ENCODE measurements at places on chromosomes 6 and 20.
A peak's percentile ranks its signal among the peaks of the same experiment; 100 is the strongest.

DNA sequence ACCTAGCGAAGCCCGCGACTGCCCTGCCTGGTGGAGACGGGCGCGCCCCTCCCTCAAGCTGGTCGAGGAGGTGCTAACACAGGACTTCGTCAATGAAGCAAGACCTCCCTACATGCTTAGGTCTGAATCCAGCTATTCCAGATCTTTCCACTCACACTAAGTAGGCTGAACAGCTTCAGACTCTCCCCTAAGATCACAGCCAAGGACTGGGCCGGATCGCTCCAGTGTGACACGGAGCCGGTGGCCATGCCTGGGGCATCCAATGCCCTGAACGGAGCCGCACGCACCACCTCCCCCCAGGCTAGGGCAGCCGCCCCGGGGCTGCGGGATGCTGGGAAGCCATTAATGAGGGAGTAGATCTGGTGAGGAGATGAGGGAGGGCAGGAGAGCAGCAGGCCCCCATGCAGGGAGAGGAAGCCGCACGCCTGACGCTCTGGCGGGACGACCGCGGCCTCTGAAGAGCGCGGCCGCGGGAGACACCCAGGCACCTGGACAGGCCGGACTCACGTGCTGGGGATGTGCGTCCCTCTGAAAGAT lies 200.0 kb downstream of the WDR27 start:
- no peak for DNase-seq

DNA sequence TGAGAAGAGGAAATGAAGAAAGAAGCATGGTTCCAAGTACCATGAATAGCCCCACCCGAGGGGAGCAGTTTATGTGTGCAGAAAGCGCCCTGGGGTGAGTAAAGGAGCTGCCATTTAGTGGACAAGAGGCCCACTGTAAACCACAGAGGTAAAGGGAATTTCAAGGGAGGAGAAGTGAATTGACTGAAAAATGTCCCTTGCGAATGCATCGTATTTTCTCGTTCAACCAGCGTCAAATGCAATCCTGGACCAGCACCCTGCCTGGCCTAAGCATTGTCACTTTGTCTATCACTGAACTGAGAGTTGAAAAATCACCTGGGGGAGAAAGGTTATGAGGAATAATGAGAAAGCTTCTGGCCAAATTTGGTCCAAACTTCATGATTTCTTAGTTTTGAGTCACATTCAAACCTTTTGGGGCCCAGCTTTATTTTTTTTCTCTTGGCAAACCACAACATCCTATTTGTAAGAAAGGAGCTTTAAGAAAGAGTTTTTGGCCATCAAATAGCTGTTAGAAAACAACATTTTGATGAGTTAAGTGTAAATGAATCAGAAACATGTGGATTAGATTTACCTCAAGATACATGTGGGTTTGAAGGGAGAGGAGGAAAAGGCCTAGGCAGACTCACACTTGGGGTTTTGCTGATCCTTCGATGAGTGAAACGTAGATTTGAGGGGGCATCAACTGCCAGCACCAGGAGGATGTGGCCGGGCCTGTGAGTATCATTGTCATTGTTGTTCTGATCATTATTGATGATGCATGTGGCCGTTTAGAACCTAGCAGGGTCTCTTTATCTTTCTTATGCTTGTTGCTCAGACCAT lies 214.0 kb downstream of the CLIC5 start:
- DNase-seq, result peak; percentile 86

- DNase-seq, result no peak
Measured at GRCh38 chr6:5989141-5989723, 17.5 kb downstream of the NRN1 start.

DNA sequence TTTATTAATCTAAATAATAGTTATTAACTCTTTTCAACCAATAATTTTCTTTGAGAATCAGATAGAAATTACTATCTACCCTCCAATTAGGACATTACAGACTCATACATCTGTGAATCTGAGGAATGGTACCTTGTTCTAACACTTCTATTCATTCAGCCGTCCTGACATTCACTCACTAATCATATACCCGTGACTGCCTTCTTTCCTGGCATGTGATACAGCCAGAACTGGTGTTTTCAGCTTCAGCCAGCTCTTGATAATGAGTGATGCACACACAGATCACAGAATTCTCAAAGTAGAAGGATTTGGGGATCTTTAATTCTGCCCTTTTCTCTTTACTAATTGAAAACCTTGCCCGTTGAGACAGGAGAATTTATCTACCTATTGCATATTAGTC lies 499.9 kb downstream of the UTRN start:
- no peak for DNase-seq

GRCh38 chr6:18246205-18246604 lies 18.1 kb downstream of the DEK start:
- no peak for DNase-seq

DNA sequence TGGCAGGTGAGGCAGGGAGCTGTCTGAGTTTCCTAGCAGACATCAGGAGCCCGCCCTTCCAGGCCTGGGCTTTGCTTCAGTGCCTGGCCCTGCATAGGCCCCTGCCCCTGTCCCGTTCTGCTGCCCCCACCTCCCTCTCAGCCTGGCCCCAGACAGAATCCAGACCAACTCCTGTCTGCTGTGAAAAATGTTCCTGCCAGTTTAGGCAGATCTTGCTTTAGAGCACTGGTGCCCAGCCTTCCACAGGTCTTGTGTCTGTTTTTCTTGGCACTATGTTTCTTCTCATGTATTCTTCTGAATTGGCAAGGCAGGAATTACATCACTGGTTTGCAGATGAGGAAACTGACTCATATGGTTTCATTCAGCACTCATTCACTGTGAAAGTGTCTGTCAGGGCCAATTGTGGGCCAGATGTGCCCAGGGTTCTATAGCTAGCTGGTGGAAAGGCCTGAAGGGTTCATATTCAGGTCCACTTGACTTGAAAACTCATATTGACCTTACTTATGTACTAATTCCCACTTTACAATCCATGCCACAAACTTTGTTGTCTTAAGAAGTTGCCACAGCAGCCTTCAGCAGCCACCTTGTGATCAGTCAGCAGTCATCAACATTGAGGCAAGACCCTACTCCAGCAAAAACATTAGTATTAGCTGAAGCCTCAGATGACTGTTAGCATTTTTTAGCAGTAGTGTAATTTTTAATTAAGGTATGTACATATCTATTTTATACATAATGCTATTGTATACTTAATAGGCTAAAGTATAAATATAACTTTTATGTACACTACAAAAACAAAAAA lies 40.5 kb downstream of the HLA-F start:
- peak; percentile 55 for DNase-seq

DNA sequence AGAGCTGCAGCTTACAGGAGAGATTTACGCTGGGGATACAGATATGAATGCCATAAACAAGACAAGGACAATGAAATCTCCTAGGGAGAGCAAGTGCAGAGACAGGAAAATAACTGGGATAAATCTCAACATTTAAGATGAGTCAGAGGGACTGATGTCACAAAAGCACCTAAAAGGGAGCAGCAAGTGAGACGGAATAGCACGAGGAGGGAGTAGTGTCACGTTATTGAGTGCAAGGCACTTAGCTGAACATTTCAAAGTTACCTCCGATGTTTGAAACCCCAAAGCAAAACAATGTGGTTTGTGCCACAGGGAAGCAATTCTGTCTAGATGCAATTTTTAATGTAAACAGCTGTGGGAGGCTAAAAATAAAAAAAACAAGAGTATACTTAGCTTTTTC lies 1131.7 kb upstream of the EYS start:
- no peak for DNase-seq
